Type B pancreatic cell (in vitro differentiated cells): ENCODE measurements at places on chromosomes 6 and 20. TPM values are rescaled to one million over a fixed set of nuclear protein-coding genes. Genes with fewer than 3 reads are reported as not detected.

DNA sequence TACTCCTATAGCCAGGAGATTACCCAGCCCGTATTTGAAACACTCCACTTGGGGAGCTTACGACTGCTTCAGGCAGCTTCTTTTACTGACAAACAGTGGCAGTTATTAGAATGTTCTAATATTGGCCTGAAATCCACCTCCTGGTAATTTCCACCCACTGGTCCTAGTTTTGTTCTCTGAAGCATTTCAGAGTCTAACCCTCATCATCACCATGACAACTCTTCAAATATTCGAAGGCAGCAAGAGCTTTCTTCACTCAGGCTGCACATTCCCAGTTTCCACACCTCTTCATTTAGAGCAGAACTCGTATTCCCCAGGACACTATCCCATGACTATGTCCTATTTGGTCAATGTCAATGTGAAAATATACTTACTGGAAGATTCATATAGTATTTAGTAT is 325.6 kb downstream of the UBE3D start:
- H3K4me1 ChIP-seq = peaks cover 38% of the 10 kb centered on the region
- no peak for DNase-seq
- H3K4me3 ChIP-seq = peak overlapping the region; percentile 76
- H3K27ac ChIP-seq = peak overlapping the region; percentile 91
- no peaks in the 10 kb centered on the region for H3K27me3 ChIP-seq

GRCh38 chr6:111105578-111105977 is 18.3 kb downstream of the SLC16A10 start:
- no peaks in the 10 kb centered on the region for H3K27me3 ChIP-seq
- peak overlapping the region; percentile 54 for H3K27ac ChIP-seq
- H3K4me3 ChIP-seq = peak overlapping the region; percentile 12
- no peak for DNase-seq
- peaks cover 3% of the 10 kb centered on the region for H3K36me3 ChIP-seq

DNA sequence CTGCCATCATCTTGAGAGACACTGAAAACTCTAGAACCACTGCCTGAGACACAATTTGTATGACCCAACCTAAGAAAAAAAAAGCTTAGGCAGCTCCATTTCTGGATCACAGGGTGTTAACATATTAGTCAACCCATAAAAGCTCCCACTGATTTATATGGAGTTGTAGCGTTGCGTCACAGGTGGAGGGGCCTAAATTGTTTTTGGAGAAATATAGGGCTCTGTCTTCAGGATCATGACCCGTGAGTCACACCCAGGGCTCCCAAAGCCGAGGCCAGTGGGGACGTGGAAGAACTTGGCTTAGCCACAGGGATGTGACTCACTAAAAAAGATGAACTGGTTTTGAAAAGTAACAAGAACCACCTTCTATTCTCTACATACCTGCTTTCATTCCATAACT is 116.5 kb upstream of the BMP2 start:
- peaks cover 6% of the 10 kb centered on the region for H3K4me1 ChIP-seq
- no peak overlapping the region for H3K4me3 ChIP-seq
- DNase-seq = no peak
- no peak overlapping the region for H3K27ac ChIP-seq

- H3K27me3 ChIP-seq = no peaks in the 10 kb centered on the region
- peaks cover 10% of the 10 kb centered on the region for H3K4me1 ChIP-seq
- no peak overlapping the region for H3K27ac ChIP-seq
- H3K36me3 ChIP-seq = no peaks in the 10 kb centered on the region
- DNase-seq = no peak
These were observed 8.2 kb downstream of the PRPH2 start for GRCh38 chr6:42714098-42714761.

Gene CTAGE9
- total RNA-seq = not detected in 2 replicates
